ENCODE measurements at places on chromosomes 1 and 21.

DNA sequence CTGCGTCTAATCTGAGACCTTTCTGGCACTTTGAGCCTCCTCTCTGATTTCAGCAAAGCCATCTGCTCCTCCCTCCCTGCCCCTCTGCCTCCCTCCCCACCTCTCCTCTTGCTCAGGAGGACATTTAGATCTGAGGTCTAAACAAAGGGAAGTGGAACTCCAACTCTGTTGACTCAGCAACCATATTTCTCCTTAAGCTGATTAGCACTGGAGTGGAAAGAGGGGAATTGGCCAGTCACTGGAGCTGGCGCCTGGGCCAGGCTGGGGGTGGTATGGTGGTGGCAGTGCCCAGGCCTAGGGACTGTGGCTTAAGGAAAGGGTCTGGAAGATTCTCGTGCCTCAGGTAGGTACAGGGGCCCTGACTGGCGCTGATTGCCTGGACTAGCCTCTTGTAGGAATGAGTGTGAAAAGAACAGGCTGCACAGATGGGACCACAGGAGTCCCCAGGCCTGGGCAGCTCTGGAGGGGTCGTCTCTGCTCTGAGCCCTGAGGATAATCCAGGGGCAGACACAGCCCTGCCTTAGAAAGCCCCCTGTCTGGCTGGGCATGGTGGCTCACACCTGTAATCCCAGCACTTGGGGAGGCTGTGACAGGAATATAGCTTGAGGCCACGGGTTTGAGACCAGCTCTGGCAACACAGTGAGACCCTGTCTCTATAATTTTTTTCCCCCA, 11.9 kb downstream of the SH2D2A start:
- DNase-seq = peak; percentile 56

DNA sequence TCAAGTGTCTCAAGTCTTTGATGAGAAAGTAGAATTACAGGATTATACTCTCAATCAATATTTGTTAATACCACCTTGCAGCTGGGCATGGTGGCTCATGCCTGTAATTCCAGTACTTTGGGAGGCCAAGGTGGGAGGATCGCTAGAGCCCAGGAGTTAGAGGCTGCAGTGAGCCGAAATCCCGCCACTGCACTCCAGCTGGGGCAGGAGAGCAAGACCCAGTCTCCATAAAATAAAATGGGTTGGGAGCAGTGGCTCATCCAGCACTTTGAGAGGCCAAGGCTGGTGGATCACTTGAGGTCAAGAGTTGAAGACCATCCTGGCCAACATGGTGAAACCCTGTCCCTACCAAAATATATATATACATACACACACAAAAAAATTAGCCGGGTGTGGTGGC, 1.2 kb upstream of the NCMAP start:
- DNase-seq = no peak

DNA sequence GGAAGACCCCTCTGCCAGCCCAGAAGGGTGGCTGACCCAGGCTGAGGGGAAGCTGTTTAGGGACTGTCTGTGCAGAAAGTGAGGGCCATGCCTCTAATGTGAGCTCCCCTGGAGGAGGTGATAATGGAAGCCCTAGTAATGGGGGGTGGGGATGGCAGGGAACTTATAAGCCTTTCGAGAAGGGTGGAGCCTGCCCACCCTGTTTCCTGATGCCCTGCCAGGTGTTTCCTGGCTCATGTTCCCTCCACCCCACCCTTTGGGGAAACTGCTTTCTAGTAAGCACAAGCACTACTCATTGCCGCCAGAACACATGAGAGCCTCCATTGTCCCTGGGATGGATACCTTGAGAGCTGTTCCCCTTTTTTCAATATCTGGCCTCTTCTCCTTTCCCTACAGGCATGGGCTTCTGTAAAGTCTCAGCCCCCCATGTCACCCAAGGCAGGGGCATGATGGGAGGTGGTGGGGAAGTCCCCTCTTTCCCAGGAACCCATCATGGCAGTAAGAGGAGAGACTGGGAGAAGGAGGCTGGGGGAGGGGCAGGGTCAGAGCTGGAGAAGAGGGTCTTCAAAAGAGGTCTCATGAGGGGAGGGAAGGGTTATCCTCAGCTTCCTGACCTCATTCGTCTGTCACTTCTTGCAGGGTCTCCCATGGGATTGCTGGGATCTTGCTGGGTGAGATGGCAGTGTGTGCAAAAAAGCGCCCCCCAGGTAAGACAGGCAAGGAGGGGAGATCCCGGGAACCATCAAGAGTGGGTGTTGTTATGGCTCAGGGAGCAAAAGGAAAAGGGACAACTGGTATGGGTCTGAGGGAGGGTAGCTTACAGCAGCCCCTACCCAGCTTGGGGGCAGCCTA, 2.4 kb downstream of the ATP8B2 start:
- peak; percentile 29 for DNase-seq

DNA sequence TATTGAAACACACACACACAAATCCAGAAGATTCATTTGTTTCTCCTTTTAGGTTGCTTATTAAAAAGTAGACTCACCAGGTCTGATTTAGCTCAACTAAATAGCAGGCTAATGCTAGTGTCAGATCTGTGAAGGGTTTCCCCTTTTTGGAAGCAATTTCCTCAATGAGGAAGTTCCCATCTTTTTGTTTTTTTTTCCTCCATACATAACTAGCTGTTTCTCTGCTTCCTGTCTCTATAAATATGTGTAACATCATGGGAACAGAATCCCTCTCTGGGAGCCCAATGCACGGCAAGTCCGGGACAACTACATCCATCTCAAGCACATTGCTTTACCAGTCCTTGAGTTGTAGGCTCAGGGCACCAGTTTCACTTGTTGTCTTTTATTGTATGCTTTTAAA, 1421.1 kb downstream of the PLA2G4A start:
- no peak for DNase-seq

DNA sequence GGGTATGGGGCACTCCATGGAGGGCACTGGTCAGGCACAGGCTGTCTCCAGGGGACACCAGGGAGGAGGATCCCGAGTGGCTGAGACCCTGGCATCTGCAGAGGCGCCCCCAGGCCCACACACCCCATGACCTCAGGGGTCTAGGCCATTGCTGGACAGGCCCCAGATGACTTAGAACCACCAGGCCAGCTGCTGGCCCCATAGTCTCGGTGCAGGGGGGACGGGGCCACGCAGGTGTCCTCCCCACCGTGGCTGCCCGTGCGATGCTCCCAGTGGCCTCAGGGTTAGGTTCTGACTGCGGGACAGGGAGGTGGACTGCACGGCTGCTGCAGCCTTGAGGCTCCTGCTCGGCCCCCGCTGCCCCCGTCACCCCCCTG, 44.0 kb downstream of the MORN1 start:
- DNase-seq = no peak

DNA sequence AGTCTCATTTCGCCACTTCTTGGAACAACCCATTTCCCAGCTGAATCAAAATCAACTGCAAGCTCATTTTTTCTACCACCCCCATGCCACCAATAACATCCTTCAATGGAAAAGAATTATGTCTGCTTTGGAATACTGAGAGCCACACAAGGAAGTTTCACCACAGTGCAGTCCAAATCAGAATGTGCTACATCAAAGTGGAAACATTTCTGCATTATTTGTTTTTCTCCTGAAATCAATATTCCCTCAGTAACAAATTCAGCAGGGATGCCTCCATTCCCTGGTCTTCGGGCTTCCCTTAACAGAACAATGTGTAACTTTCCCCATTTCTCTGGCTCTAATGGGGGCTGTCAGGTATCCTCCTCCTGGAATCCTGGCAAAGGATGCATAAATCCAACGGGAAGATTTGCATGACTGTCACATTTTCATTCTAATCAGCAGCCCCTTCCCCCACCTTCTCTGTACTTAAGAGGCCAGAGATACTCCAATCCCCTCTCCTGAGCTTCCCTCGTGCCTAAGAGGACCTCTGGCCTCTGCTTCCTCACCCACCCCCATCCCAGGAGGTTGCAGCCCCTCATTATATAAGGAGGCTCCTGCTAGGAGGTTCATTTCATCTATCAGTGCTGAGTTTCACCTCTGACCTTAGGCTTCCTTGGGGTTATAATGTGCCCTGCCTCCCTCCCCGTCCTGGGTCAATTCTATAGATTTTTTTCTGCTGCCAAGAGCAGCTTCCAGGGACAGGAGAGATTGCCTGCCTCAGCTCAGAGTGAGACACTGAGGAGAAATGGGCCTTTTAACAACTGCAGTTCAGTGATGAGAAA, 201.1 kb downstream of the OMA1 start:
- DNase-seq = no peak

GRCh38 chr21:39022466-39022862, 160.8 kb downstream of the PSMG1 start:
- DNase-seq = no peak

- no peak for DNase-seq
These were observed 80.4 kb upstream of the EDN2 start for GRCh38 chr1:41564741-41565475.

DNA sequence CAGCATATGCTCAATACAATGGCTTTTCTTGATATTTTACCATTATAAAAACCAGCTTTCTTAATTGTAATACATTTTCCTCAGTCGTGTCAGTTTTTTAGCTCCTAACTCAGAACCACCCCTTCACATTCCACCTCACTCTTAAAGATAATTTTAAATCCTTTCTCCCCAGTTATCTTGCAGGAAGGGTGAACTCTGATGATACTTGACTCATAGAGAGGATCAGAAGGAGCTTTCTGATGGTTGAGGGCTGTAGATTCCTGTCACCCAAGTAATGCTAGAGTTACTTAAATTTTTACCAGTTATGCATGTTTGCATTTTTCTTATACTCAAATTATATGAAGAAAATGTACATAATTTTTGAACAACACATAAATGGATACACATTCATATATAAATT, 233.7 kb downstream of the NCAM2 start:
- no peak for DNase-seq

DNA sequence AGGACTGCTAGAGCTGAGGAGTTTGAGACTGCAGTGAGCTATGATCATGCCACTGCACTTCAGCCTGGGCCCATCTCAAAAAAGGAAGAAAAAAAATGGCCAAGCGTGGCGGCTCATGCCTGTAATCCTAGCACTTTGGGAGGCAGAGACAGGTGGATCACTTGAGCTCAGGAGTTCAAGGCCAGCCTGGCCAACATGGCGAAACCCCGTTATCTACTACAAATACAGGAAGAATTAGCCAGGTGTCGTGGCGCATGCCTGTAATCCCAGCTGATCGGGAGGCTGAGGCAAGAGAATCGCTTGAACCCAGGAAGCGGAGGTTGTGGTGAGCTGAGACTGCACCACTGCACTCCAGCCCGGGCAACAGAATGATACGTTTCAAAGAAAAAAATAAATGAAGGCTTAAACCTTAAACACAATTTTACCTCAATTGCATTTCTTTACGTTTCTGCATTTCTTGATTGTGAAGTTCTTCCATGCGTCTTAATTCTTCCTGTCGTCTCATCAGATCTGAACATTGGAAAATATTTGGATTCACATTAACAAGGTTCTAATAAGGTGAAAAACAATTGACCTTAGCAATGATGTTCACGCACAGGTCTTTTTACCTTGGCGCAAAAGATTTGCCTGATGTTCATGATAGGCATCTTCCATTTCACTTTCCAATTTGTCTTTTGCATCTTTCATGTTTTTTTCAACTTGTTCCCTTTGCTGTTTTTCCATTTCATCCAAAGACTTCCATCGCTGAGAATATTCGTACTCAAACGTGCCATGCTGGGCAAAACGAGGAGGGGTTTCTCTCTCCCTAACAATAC, 4.2 kb downstream of the SFPQ start:
- DNase-seq = no peak

All from GF-D8 (cell line).